CD4-positive, alpha-beta memory T cell (primary cell): ENCODE measurements at places on chromosomes 5 and 9. TPM values are rescaled to one million over a fixed set of nuclear protein-coding genes. Genes with fewer than 3 reads are reported as not detected.
A peak's percentile ranks its signal among the peaks of the same experiment; 100 is the strongest.

GRCh38 chr5:171968531-171968930, 37.9 kb downstream of the FBXW11 start:
- DNase-seq: no peak

- DNase-seq: no peak
Measured at GRCh38 chr9:93254061-93254481, 70.1 kb downstream of the WNK2 start.

GRCh38 chr9:87888501-87888900, 5.8 kb downstream of the SPATA31E1 start:
- DNase-seq: no peak

- no peak for DNase-seq
Measured at GRCh38 chr5:143338658-143339366, 64.7 kb downstream of the NR3C1 start.

DNA sequence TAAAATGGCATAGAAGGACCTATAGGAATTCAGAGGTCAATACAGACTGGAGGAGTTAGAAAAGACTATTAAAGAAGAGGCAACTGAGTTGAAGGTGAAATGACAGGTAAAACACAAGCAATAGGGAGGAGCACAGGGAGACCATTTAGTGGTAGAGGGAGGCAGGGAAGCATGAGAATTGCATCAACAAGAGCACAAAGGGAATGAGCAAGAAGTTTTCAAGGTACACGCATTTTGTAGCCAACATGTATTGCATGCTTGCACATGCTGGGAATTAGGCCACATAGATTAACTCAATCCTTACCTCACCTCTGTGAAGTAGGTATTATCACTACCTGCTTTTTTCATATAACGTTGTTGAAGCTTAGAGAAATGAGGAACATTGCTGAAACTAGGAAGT, 42.3 kb downstream of the PLPP1 start:
- no peak for DNase-seq

- peak; percentile 79 for DNase-seq
Measured at GRCh38 chr5:181189363-181189961, 15.5 kb downstream of the TRIM7 start.

GRCh38 chr9:88049677-88050307, 75.5 kb upstream of the CDK20 start:
- DNase-seq: no peak

GRCh38 chr9:93974151-93974550, 19.0 kb upstream of the BARX1 start:
- DNase-seq: no peak

Gene NUTM2G
- not detected for total RNA-seq

Gene NXNL2
- total RNA-seq: not detected

GRCh38 chr9:130981002-130981755, 27.8 kb upstream of the LAMC3 start:
- DNase-seq: no peak

Gene FRRS1L
- total RNA-seq: not detected

Gene ALDOB
- total RNA-seq: not detected

Gene TRIM14
- total RNA-seq: 86.2 TPM

GRCh38 chr9:128226412-128226801, 23.2 kb downstream of the DNM1 start:
- DNase-seq: no peak

DNA sequence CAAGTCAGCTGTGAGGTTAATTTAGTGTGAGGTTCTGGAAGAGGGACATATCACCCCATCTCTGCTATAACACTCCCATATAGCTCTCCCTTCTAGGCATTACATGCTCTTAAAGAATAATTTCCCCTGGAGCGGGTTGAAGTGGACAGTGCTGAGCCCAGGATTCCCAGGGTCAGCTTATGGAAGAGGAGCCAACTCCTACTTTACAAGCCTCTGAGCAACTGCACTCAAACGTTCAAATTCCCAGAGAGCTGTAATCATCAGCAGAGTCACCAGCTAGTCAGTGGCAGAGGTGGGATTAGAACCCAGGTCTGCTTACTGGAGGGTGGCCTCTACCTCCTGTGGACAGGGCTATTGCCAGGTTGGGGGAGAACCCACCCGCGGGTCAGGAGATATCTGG, 1.4 kb downstream of the NEURL1B start:
- no peak for DNase-seq

DNA sequence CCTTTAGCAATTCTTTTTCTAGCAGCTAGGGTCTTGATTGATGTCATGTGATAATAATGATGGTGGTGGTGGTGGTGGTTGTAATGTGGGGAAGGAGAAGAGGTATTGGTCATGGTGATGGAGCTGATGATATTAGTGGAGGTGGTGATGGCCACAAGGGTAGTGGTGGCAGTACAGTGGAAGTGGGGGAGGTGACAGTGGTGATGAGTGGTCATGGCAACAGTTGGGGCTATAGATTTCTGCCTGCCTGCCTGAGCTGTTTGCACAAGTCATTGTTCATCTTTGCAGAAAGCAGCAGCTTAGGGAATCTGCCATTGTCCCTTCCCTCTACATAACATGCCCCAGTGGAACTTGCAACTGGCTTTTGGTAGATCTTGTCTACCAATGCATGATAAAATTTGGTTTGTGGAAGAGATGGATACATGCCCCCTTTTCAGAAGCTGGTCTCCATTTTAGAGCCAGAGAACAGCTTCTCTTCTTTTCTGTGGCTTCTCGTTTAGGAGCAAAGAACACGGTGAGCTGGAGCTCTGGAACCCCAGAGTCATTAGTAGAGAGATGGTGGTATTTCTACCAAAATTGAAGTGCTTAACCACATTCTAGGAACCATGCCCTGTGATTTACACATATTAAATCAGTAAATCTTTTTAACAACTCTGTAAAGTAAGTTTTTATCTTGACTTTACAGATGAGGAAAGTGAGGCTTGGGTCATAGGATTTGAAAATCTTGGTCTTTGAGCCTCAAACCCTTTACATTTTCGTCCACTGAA, 100.3 kb downstream of the AOPEP start:
- no peak for DNase-seq

Gene SLC45A2
- total RNA-seq: not detected

DNA sequence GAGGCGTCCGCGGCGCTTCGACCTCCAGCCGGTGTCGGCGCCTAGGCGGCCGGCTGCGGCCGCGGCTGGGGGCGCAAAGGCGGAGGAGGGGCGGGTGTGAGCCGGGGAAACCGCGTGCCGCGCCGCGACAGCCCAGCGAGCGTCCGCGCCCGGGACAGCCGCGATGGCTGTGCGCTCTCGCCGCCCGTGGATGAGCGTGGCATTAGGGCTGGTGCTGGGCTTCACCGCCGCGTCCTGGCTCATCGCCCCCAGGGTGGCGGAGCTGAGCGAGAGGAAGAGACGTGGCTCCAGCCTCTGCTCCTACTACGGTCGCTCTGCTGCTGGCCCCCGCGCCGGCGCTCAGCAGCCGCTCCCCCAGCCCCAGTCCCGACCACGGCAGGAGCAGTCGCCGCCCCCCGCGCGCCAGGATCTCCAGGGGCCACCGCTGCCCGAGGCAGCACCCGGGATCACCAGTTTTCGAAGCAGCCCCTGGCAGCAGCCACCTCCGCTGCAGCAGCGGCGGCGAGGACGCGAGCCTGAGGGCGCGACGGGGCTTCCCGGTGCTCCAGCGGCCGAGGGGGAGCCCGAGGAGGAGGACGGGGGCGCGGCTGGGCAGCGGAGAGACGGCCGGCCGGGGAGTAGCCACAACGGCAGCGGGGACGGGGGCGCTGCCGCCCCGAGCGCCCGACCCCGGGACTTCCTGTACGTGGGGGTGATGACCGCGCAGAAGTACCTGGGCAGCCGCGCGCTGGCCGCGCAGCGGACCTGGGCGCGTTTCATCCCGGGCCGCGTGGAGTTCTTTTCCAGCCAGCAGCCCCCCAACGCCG, 605 bp downstream of the CHSY3 start:
- no peak for DNase-seq

GRCh38 chr5:92800365-92800764, 780.7 kb downstream of the NR2F1-AS1 start:
- DNase-seq: no peak

DNA sequence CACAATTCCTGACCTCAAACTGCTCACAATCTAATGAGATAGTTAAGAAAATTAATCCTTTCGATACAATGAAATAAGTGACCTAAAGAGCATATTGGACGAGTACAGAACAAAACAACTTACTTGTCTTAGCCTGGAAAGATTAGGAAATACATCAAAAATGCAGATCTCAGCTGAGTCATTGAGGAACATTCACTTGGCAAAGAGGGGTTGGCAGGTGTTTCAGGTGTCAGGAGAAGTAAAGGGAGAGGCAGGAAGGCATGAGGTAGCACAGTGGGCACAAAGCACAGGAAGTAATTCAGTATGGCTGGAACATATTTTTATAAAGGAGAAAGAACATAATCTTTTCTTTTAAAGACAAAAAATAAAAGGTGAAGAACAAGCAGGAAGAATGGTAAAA, 628.8 kb upstream of the RGMB start:
- no peak for DNase-seq

GRCh38 chr5:13339093-13339492, 605.4 kb downstream of the DNAH5 start:
- DNase-seq: no peak

Gene MCTP1
- not detected for total RNA-seq

GRCh38 chr9:128727640-128728248, 3.8 kb upstream of the ZDHHC12 start:
- no peak for DNase-seq

DNA sequence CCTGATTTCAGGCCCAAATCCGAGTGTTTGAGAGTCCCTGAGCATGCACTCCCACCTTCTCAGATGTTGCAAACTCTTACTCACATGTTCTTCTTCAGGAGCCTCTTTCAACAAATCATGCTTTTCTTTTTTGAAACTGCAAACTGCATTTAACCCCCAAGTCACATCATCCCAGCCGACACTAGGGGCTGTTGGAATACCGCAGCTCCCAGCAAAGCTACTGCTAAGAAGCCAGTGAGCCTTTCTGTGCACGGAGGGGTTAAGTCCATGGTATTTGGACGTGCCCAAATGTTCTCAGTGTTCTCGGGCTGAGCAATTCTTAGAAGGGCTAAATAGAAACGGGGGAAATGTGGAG, 282.9 kb downstream of the NFIB start:
- no peak for DNase-seq

DNA sequence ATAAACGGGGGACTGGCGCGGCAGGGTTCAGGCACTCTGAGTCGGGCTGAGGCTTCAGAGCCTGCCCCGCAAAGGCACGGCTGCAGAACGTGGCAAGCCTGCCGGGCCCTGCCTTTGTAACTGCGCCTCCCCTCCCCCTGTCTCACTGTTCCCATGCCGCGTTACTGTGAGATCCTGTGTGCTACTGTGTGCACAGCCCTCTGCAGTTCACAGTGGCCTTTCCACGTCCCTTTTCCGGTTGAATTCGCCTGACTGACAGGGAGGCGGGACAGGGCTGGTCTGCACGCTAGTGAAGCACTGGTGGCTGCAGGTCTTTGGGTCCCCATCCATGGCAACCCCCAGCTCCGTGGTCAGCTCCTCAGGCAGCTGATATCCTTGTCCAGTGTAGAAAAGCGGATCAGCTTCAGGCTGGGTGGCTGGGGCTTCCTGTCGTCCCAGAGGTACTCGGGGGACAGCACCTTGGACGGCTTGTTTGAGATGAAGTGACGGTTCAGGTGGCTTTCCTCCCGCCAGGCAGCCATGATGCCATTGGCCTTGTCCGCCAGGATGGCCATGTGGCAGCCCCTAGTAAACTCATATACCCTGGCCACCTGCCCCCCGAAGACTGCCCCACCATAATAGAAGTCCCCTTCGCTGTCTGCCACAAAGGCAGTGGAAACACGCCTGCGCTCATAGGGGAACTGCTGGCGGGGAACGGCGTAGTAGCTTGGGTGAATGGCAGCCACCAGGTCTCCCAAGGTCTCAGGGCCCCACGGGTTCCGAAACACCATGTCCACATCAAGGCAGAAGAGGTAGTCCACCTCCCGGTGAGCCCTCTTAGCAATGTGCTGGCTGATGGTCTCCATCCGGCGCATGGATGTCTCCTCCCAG, 10.3 kb downstream of the GBGT1 start:
- no peak for DNase-seq

DNA sequence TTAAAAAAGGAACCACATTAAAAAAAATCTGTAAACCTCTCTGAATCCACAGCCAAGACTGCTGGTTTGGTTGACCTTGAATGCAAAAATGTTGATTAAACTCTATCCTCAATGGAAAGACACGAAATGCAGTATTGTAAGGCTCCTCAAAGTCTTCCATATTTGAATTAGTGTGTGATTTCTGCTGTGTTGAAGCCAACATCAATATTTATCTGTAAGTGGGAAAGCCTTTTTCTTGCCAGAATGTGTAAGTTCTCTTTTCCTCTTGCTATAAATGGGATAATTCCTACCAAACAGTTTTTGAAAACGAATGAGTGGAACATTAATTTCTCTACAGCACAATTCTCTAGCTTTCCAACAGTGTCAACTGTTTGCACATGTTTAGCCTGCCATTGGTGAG, 422.1 kb upstream of the TNC start:
- DNase-seq: no peak

Gene KCNV2
- not detected for total RNA-seq

DNA sequence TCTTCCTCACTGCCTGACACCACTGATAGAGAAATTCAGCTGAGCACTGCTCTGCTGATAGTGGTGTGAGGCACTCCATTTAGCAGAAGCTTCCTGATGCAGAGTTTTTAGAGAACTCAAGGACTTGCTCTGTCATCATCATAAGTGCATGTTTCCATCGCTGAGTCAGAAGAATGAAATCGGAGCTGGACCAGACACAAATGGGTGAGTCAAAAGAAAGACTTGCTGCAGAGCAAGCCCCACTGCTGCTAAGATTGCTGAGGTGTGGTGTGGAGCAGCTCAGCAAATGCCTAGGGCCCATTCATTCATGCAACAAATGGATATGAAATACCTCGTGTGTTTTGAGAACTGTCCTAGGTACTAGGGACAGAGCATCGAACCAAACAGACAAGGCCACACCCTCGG, 410.2 kb upstream of the SLC30A5 start:
- DNase-seq: no peak

GRCh38 chr5:169499990-169500505, 83.5 kb upstream of the SPDL1 start:
- DNase-seq: no peak

GRCh38 chr5:161960314-161960713, 107.3 kb upstream of the GABRG2 start:
- no peak for DNase-seq

Gene BTNL3
- total RNA-seq: not detected

Gene PCDHB11
- total RNA-seq: not detected

Gene CCL21
- not detected for total RNA-seq

DNA sequence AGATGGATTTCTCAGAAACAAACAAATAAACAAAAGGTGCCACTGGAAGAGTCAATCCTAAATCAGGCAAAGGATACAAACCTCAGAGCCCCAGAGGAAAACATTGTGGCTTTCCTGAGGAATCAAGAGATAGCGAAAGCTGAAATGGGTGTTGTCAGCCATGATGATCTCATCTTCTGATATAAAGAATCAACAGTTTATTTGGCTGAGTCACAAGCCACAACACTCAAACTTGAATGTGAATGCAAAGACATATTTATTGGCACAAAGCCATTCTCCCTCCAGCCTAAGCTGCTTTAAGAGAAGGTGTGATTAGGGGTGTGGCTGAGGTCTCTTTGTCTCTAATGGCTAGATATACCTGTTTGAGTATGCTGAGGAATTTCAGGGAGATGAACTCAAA, 73.3 kb upstream of the NREP start:
- DNase-seq: no peak

GRCh38 chr9:76373173-76373783, 20.9 kb downstream of the RFK start:
- no peak for DNase-seq

Gene HTR4
- not detected for total RNA-seq
